Activated T-cell treated with anti-CD3 and anti-CD28 coated beads, Interleukin-2, amount 50 U/mL, for 4 hours (primary cell): ENCODE measurements at places on chromosomes 6 and 20.

DNA sequence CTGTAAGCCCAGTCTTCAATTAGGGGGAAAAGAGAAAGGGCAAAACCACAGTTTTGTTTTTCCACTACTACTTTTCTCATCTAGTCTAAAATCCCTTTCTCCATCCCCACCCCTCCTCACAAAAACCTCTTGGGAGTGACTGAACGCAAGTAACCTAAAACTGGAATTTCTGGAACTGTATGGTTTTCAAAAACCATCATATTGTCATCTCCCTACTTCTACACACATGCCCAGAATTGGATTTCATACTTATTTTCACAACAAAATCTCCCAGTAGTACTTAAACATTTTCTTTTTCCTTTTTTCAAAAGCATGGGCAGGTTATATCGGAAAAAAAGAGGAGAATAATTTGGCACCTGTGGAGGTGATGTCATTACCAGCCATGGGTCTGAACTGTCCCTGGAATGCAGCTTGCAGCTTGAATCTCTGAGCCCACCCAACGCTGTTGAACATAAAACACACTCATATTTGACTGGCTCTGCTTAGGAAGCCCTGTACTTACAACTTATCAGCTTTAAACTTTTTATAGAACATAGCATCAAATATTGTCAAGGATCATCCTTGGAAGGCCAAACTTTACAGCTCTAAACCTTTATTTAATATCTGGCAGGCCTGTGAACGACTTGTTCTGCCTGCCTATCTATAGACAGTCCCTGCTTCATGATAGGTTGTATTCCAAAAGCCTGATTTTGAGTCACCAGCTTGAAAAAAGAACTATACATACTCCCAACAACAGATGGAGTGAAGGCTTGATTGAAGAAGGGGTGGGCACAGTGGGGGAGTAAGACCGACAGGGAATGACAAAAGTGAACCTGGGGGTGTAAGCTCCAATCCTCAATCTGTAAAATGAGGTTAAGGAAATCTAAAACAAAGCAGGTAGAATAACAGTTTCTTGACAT, 59.3 kb downstream of the EPB41L2 start:
- DNase-seq: no peak

- DNase-seq: no peak
These were observed 11.5 kb upstream of the DSTN start for GRCh38 chr20:17558154-17558940.

DNA sequence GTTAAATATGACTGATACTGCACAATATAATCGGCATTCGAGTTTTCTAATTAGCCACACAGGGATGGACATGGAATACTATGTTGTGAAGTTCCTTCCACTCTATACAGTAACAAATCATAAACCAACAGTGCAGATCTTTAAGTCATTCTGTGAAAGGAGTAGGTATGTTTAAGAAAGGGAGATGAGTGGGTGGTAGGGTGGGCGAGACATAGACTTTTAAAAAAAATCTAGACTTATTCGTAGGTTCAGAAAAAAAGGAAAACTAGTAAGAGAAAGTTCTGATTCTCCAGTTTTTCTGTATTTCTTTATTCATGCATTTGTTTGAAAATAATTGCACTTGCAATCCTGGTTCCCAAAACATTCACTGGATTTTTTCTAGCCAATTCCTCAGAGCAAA, 61.8 kb downstream of the SYNDIG1 start:
- no peak for DNase-seq

- DNase-seq: no peak
These were observed 163.9 kb downstream of the ANKRD60 start for GRCh38 chr20:58064411-58065010.

GRCh38 chr6:162576016-162576415, 151.6 kb downstream of the PRKN start:
- no peak for DNase-seq

DNA sequence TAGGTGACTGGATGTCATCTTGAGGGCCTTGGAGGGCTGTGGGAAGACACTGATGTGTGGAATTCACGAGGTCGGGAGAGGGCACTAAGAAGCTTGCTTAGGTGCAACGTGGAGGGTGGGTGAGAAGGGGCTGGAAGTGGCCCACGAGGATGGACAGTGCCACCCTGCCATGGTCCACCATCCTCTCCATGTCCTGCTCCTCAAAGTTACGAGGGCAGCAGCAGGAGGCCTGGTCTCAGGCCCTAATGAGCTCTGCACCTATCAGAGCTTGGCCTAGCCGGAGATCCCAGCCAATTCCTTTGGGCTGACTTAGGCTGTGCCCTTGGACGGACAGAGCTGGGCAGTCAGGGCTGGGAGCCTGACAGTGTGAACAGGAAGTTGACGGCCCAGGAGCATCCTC, 27.8 kb upstream of the SCRT2 start:
- DNase-seq: no peak

GRCh38 chr6:107864226-107865127, 40.4 kb upstream of the SCML4 start:
- no peak for DNase-seq

- no peak for DNase-seq
These were observed 186.9 kb downstream of the ERMARD start for GRCh38 chr6:169938262-169938701.

DNA sequence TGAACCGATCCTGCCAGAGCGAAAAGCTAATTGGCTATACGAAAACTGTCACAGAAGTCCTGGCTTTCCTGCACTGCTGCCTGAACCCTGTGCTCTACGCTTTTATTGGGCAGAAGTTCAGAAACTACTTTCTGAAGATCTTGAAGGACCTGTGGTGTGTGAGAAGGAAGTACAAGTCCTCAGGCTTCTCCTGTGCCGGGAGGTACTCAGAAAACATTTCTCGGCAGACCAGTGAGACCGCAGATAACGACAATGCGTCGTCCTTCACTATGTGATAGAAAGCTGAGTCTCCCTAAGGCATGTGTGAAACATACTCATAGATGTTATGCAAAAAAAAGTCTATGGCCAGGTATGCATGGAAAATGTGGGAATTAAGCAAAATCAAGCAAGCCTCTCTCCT, 14.2 kb downstream of the CCR6 start:
- DNase-seq: no peak

- DNase-seq: no peak
These were observed 187.1 kb upstream of the PHACTR1 start for GRCh38 chr6:12529364-12530019.

GRCh38 chr20:62063315-62063980, 2.2 kb downstream of the TAF4 start:
- DNase-seq: no peak

GRCh38 chr6:161554883-161555282, 281.0 kb upstream of the AGPAT4 start:
- DNase-seq: no peak

DNA sequence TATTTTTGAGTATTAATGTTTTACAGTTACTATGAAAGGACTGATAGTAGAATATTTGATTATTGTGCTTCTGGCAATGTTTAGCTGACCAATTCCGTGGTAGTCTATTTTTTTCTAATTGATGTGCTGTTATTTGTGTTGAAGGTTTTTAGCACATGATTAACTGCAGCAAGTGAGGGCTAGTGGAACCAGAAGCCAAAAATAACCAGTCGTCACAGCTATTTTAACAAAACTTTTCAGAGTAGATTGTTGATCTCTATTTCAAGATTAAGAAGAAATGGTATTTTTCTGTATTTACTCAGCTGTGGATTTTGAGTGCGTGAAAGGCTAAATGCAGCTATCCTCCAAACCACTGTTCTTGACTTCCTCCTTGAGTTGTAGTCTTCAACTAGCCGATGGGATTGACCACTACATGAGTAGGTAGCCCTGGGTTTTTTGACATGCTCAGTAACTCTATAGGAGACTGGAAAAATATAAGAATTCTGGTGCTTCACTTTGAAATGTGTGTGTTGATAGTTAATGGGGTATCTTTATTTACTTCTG, 258.0 kb downstream of the ZFAND3 start:
- no peak for DNase-seq

GRCh38 chr6:42781546-42781795, 381 bp upstream of the BICRAL start:
- no peak for DNase-seq

GRCh38 chr6:39530201-39530759, 194.9 kb downstream of the KIF6 start:
- no peak for DNase-seq

DNA sequence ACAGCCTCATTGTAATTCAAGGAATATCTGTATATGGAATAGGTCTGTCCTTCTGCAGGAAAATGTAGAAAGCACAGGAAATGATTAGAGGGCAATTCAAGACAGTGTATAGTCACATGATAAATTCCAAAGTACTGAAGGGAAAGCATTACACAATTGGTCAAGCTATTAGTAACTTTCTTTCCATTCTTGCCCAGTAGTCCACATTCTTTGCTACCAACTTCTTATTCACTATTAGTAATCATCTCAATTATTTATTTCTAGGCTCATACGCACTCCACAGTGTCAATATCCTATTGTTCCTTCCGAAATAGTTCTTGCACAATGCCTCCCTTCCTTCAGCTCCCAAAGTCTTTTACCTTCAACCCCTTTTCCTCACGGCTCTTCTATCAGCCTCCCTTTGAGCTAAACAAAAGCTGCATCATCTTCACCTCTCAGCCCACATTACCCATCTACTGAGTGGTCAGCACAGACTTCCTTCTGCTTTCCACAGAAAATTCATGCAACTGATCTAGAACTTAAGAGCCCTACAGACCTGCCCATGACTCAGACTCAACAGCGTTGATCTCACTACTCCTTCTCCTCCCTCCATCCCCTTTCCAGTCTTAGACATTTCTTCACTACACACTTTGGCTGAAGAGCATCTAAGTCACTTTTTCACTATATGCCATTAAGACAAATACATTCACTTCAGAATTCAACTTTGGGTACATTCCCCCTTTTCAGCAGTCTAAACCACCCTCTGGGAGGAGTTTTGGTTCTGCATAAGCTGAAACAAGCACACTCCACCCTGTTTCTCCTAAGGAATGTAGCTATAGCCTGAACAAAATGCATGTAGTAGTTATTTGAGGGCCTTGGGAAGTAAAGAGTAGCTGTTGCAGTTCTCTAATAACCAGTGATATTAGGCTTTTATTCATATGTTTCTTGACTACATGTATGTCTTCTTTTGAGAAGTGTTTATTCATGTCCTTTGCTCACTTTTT, 157.9 kb downstream of the KIF16B start:
- DNase-seq: no peak

GRCh38 chr20:57114290-57115005, 152.0 kb downstream of the BMP7 start:
- no peak for DNase-seq

DNA sequence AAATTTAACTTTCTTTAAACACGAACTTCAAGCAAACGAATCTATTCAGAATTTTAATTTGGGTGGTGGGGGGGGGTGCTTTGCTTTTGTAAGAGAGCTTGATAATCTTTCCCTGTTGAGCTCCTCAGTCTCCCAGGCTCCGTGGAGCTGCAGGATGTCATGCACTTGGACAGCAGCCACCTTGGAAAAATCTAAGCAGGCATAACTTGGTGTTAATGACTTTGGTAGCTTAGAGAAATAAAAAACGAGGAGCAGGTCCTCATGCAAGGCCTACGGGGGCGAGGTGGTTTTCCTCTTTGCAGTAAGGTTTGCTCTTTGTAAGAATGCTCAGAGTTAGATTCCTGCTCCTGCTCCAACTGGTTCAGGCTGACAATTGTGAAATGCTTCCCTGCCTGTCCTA, 102.3 kb downstream of the EDN1 start:
- no peak for DNase-seq

DNA sequence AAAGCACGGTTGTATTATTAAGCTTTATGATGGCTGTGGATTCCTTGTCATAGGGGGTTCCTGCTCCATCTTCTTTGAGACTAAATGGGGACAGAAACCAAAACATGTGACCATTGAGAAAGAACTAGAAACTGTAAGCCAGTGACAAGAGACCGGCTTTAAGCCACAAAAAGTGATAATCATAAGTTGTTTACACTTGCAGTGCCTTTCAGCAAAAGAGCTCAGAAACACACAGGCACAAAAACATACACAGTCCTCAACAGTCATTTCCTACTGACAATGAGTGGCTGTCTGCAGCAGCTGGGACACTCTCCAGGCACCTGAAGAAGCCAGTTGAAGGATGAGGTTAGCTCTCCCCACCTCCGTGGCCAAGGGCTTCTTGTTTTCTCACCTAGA, 20.0 kb upstream of the UBE2J1 start:
- no peak for DNase-seq

DNA sequence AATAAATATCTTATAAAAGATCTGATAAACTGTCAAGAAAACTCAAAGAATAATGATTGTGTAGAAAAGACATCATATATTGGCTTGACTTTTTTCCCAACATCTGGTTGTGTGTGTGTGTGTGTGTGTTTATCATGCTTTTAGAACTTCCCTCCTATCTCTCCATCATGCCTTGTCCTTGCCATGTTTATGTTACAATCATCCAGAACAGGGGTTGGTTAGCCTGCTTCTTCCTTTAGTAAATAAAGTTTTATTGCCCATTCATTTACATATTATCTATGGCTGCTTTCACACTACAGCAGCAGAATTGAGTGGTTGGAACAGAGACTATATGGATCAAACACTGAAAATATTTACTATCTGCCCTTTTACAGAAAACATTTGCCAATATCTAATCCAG, 52.8 kb upstream of the RIPOR2 start:
- DNase-seq: no peak

DNA sequence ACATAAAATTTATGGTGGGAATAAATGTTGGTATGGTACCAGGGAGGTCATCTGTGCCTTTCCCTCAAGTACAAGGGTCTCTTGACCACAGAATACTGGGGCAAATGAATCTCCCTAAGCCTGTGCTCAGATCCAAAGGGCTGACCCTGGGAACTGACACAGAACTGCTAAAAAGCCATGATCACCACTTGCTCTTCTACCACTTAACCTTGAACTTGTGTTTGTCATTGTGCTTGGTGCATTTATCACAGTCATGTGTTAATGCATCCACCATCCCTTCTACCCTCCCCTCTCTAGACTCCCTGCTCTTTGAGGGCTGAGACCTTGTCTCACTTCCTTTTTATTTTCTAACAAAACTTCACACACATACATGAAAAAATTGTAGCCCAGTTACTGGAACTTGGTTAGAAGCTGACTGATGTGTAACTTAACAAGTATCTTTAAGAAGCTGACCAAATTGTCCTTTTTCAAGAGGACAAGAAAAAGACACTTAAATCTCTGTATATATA, 46.1 kb upstream of the PBOV1 start:
- no peak for DNase-seq

GRCh38 chr20:17610566-17611289, 40.9 kb downstream of the DSTN start:
- peak; percentile 43 for DNase-seq

GRCh38 chr20:50673466-50674137, 17.7 kb downstream of the RIPOR3 start:
- no peak for DNase-seq

- DNase-seq: no peak
These were observed 104.9 kb upstream of the NXT1 start for GRCh38 chr20:23245553-23246181.

GRCh38 chr6:15994814-15995459, 133.9 kb upstream of the MYLIP start:
- no peak for DNase-seq

- DNase-seq: no peak
These were observed 20.5 kb downstream of the SNAI1 start for GRCh38 chr20:50003253-50003656.

GRCh38 chr6:69084746-69085335, 449.8 kb downstream of the ADGRB3 start:
- DNase-seq: no peak

- DNase-seq: no peak
These were observed 13.9 kb upstream of the TNFRSF6B start for GRCh38 chr20:63682384-63683139.

- no peak for DNase-seq
These were observed 188.6 kb downstream of the BMP2 start for GRCh38 chr20:6956056-6956455.

GRCh38 chr6:139303185-139303584, 11.4 kb upstream of the TXLNB start:
- DNase-seq: no peak

GRCh38 chr20:35307666-35308653, 15.7 kb upstream of the FAM83C start:
- DNase-seq: no peak
